ENCODE measurements at places on chromosomes 4 and X. TPM values are rescaled to one million over a fixed set of nuclear protein-coding genes. Genes with fewer than 3 reads are reported as not detected.

Gene TMEM47
- not detected for total RNA-seq

Gene ARMCX6
- total RNA-seq, result 35.0 TPM

Gene BEND2
- total RNA-seq, result not detected

Gene TCEAL6
- total RNA-seq, result not detected

Gene TGIF2LX
- total RNA-seq, result not detected

Gene TMEM150C
- not detected for total RNA-seq

Gene NXF2B
- total RNA-seq, result not detected

Gene PPP1R2C
- not detected for total RNA-seq

Gene ESX1
- not detected for total RNA-seq

Gene TNMD
- not detected for total RNA-seq

Gene RIBC1
- total RNA-seq, result 2.6 TPM

Gene INTU
- total RNA-seq, result not detected

Gene UBA1
- 72.1 TPM for total RNA-seq

Gene ITIH6
- total RNA-seq, result not detected

Gene CCNA2
- 0.41 TPM for total RNA-seq

Gene HGFAC
- total RNA-seq, result 0.25 TPM

Gene HMX1
- not detected for total RNA-seq

Gene FAM156B
- 13.0 TPM for total RNA-seq

Gene CENPVL1
- total RNA-seq, result not detected

Gene PAK3
- 1.9 TPM for total RNA-seq

Gene CFAP299
- total RNA-seq, result not detected

Gene NSDHL
- 2.7 TPM for total RNA-seq

Gene LUZP4
- not detected for total RNA-seq

Gene SHROOM2
- not detected for total RNA-seq

Gene CT45A1
- not detected for total RNA-seq

Gene SHOX
- not detected for total RNA-seq

Gene HSFX3
- not detected for total RNA-seq

Gene ABLIM2
- total RNA-seq, result 2.5 TPM

Gene IBSP
- not detected for total RNA-seq

Gene HS6ST2
- total RNA-seq, result not detected

Gene FAM9C
- total RNA-seq, result not detected

Gene MXRA5
- total RNA-seq, result not detected

Gene ARHGAP36
- total RNA-seq, result not detected

Gene PDZD4
- total RNA-seq, result 24.8 TPM

Gene PDE6B
- total RNA-seq, result 12.4 TPM

Gene GPR82
- total RNA-seq, result not detected

Gene AREG
- total RNA-seq, result 63.8 TPM

Gene AMOT
- total RNA-seq, result 1.4 TPM

Gene ADH6
- not detected for total RNA-seq

Gene DNAAF6
- total RNA-seq, result not detected

Gene DRP2
- not detected for total RNA-seq
